NCI-H226 (cell line): ENCODE measurements at places on chromosomes 7 and 10.

- DNase-seq = no peak
Measured at GRCh38 chr10:11264296-11265048, 246.8 kb downstream of the CELF2 start.

DNA sequence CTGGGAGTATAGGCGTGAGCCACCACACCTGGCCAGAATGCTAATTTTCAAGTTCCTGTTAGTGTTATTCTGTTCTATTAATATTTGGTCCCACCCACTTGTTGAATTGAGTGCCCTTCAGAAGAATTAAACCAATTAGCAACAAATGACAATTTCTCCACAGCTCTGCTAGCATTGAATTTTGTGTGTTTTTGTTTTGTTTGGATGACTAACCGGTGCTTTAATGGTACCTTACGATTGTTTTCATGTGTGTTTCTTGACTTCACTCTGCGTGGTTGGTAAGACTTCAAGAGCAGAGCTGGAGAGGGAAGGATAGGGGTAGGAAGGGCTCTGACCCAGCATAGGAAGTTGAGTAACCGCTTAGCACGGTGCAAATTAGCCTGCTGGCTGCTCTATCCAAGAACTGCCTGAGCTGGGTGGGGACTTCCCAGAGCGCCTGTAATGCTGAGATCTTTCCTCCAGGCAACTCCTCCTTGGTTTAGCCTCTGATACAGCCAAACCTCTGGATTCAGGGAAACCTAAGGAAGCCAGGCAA is 4.6 kb downstream of the ARPC1B start:
- DNase-seq = peak; percentile 97

DNA sequence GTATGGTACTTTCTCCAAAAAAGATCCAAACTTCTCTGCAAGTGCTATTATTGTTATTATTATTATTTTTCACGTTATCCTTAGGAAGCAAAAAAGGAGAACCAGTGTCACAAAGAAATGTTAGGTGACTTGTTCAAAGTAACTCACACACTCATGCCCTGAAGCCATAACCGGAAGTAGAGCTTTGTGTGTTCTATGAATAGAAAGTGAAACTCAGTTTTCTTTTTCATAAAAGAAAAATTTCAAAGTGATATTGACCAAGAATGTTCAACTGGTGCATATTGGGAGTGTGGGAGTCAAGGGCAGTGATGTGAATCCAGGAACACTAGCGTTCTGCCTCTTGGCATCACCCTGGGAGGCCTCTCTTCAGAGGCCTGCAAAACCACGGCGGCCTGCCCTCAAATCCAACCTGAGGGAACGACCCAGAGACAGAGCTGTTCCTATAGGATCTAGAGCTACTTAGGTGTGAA is 106.1 kb downstream of the PRKCQ start:
- DNase-seq = no peak

- no peak for DNase-seq
Measured at GRCh38 chr7:137469191-137469811, 125.8 kb upstream of the PTN start.

- DNase-seq = peak; percentile 3
Measured at GRCh38 chr10:18737236-18737635, 78.0 kb downstream of the ARL5B start.
